ENCODE measurements at places on chromosomes 2 and 18.
A peak's percentile ranks its signal among the peaks of the same experiment; 100 is the strongest.

DNA sequence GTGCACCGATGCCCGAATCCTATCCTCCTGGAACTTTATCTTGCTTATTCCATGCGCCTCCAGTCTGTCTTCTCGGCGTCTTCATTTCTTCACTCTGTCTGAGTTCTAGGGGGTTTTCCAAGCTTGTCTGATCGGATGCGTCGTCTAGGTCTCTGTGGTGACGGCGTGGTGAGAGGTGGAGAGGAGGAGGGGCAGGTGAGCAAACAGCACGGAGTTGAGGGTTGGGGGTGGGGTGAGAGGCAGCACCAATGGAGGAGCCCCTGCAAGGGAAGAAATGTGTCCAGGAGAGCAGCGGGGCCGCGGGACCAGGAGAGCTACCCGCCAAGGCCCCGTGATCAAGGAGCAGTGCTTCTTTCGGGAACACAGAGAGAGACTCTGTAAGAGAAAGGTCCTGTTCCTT lies 131.3 kb upstream of the TWIST2 start:
- DNase-seq = peak; percentile 50

- DNase-seq = no peak
Measured at GRCh38 chr2:28610583-28611201, 114.8 kb downstream of the PLB1 start.

- DNase-seq = no peak
Measured at GRCh38 chr2:155904720-155905119, 427.8 kb downstream of the NR4A2 start.

GRCh38 chr2:64186699-64187605 lies 42.7 kb upstream of the PELI1 start:
- no peak for DNase-seq
